HS-5 (cell line): ENCODE measurements at places on chromosomes 3 and 15.

DNA sequence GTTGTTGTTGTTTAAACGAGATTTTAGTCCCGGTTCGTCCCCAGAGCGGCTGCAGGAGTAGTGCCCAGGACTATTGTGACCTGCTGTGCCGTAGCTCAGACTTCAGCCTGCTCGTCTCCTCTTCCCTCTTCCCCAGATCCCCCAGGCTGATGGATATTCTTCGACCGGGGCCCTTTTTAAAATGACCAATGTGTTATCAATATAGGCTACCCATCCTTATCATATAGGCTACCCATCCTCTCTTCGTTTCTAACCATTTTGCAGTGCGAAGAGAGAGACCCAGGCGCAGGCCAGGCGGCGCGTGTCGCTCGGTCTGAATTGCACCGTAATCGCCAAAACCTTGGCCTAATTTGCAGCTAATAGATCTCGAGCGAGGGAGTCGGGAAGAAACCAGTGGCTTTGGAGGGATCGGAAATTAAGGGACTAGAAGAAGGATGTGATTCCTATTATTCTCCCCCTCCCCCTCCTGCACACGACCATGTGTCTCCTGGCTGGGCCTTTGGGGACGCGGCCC is 23.0 kb downstream of the NR2F2 start:
- DNase-seq, result no peak

DNA sequence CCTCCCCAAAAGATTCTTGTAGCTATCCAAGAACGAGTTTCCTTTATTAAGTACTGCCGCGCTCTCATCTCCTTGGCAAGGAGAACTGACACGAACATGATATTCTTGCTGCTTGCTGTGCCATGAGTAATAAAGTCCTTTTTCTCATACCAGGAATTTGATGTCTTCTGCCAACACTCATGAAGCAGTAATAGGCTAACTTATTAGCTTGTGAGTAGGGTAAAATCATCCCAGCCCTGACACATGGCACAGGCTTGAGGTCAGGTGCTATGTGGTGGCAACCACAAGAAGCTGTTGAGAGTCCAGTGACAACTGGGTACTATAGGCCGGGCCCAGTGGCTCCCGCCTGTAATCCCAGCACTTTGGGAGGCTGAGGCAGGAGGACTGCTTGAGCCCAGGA is 22.7 kb upstream of the UBXN7 start:
- DNase-seq, result no peak

GRCh38 chr3:124577494-124578167 is 152.6 kb upstream of the UMPS start:
- no peak for DNase-seq

- no peak for DNase-seq
Observed at GRCh38 chr15:45802140-45802539, 167.3 kb downstream of the SQOR start.

DNA sequence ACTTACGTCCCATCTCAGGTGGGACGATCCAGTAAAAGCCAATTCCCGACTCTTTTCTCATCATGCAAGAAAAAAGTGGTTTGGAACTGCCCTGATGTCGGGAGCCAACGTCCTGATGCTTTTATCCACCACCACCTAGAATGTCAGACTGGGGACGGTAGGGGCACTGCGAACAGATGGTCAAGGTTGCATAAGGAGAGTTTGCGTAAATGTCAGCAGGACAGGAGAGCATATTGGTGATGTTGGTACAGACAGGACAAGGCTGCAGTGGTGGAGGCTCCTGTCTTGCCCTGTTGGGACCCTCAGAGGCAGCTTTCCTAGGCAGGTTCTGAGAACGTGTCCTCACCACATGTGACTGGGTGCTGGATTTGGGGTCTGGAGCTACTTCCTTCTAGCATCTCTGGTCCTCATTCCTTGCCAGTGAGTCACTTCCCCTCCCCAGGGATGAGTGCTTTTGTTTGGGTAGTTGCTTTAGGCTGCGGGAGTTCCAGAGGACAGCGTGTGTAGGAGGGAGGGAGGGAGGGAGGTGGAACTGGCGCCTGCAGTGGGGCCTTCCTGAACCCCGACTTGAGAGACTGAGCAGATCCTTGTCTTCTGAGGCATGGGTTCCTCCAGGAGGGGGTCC is 21.0 kb downstream of the THSD4 start:
- peak; percentile 93 for DNase-seq

GRCh38 chr3:152915695-152916094 is 80.8 kb downstream of the P2RY1 start:
- DNase-seq, result no peak

- no peak for DNase-seq
Observed at GRCh38 chr3:70400194-70400593, 87.8 kb upstream of the MDFIC2 start.
